Esophagus squamous epithelium (tissue), 5 donors: ENCODE measurements at places on chromosomes 5 and 9.
A peak's percentile ranks its signal among the peaks of the same experiment; 100 is the strongest.

DNA sequence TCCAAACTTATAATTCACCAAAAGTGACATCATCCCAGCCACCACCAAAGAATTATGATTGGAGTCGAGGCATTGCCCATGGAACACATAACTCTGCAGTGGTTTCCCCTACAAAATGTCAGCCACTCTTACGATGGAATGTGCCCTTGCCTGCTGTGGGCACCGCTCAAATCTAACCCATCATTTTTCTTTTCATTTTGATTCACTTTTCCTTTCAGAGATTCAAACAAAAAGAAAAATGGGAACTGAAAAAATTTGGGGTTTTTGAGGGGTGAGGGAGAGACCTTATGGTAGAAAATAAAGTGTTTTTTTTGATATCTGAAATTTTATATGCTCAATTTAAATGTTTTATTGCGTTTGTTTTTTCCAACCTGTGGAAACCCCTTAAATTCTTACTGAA lies 28.1 kb downstream of the SMARCA2 start:
- no peak overlapping the region for H3K4me3 ChIP-seq
- H3K4me1 ChIP-seq: peaks cover 11% of the 10 kb centered on the region
- no peak for DNase-seq
- no peaks in the 10 kb centered on the region for H3K36me3 ChIP-seq
- H3K27me3 ChIP-seq: no peaks in the 10 kb centered on the region

- H3K4me1 ChIP-seq: no peaks in the 10 kb centered on the region
- H3K27ac ChIP-seq: no peak overlapping the region
- DNase-seq: no peak
- H3K27me3 ChIP-seq: no peaks in the 10 kb centered on the region
- H3K36me3 ChIP-seq: peaks cover 27% of the 10 kb centered on the region
- no peak overlapping the region for H3K4me3 ChIP-seq
These were observed 27.6 kb downstream of the AP3S1 start for GRCh38 chr5:115869256-115869795.

- no peak overlapping the region for H3K4me3 ChIP-seq
- no peaks in the 10 kb centered on the region for H3K36me3 ChIP-seq
- no peak overlapping the region for H3K27ac ChIP-seq
- H3K4me1 ChIP-seq: no peaks in the 10 kb centered on the region
- no peak for DNase-seq
These were observed 36.2 kb upstream of the ZNF169 start for GRCh38 chr9:94222870-94223269.

GRCh38 chr5:126939887-126940286 lies 90.5 kb downstream of the MARCHF3 start:
- H3K4me1 ChIP-seq: no peaks in the 10 kb centered on the region
- H3K36me3 ChIP-seq: no peaks in the 10 kb centered on the region
- no peak overlapping the region for H3K4me3 ChIP-seq
- no peak overlapping the region for H3K27ac ChIP-seq

- H3K27me3 ChIP-seq: no peaks in the 10 kb centered on the region
- no peak overlapping the region for H3K27ac ChIP-seq
- H3K36me3 ChIP-seq: no peaks in the 10 kb centered on the region
- no peak for DNase-seq
- H3K4me3 ChIP-seq: no peak overlapping the region
- no peaks in the 10 kb centered on the region for H3K4me1 ChIP-seq
These were observed 53.0 kb downstream of the TEK start for GRCh38 chr9:27162045-27162444.

DNA sequence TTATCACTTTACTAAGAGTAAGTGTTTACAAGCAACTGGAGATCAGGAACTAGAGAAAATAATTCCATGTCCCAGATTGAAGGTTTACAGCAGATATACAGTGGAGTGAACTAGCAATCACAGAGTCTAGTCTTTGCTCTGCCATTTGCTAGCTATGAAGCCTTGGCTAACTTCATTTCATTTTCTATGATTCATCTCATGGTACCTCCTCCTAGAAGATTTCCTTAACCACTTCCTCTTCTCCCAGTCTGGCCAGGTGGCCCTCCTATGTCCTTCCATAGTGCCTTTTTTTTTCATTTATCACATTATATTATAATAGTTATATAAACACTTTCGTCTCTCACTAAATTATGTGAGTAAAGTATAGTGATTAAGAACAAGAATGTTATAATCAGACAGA lies 52.1 kb downstream of the GRIA1 start:
- no peaks in the 10 kb centered on the region for H3K27me3 ChIP-seq
- H3K36me3 ChIP-seq: no peaks in the 10 kb centered on the region
- no peak overlapping the region for H3K27ac ChIP-seq
- no peak for DNase-seq

DNA sequence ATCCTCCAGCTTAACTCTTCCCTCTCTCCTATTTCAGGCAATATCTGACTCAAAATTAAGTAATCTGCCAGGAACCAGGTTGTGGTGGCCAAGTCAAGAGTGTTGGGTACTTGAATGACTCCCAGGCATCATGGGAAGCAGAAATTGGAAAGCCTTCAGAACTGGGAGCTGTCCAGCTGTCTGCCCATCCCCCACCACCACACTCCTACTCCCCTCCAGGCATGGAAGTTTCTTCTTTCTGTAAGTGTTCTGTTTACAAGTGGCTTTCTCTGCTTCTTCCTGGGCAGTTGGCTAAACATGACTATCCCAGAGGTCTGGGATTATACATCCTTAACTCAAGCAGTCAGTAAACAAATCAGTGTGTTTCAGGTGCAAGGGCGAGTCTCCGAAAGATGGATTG lies 14.6 kb upstream of the PBX3 start:
- no peaks in the 10 kb centered on the region for H3K4me1 ChIP-seq
- no peaks in the 10 kb centered on the region for H3K36me3 ChIP-seq
- no peak overlapping the region for H3K27ac ChIP-seq
- no peaks in the 10 kb centered on the region for H3K27me3 ChIP-seq

- no peaks in the 10 kb centered on the region for H3K36me3 ChIP-seq
- DNase-seq: no peak
- peaks cover 83% of the 10 kb centered on the region for H3K27me3 ChIP-seq
- H3K27ac ChIP-seq: no peak overlapping the region
- no peak overlapping the region for H3K4me3 ChIP-seq
- H3K4me1 ChIP-seq: no peaks in the 10 kb centered on the region
These were observed 170.5 kb upstream of the SMIM23 start for GRCh38 chr5:171614971-171615653.

GRCh38 chr9:115141612-115142011 lies 23.7 kb upstream of the TNC start:
- H3K27ac ChIP-seq: no peak overlapping the region
- no peak overlapping the region for H3K4me3 ChIP-seq
- H3K27me3 ChIP-seq: no peaks in the 10 kb centered on the region
- DNase-seq: no peak
- no peaks in the 10 kb centered on the region for H3K36me3 ChIP-seq

DNA sequence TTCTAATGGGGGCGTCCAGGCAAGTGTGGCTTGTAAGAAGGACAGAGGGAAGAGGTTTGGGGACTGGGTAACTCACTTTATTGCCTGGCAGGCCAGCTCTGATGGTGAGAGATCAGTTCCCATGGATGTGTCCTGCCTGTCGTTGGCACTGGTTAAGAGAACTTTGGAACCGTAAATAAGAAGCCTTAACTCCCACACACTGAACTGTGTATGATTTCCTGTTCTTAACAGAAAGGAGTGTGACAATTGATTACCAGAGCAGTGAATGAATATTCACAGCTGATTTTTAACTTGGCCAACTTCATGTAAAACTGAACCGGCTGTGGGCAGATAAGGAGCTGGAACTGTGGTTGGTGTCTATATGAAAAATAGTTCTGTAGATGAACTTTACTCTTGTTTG lies 63.2 kb downstream of the MEGF10 start:
- H3K27ac ChIP-seq: no peak overlapping the region
- no peaks in the 10 kb centered on the region for H3K36me3 ChIP-seq
- no peak for DNase-seq
- no peaks in the 10 kb centered on the region for H3K4me1 ChIP-seq

GRCh38 chr5:98663521-98663920 lies 109.9 kb upstream of the RGMB start:
- no peaks in the 10 kb centered on the region for H3K27me3 ChIP-seq
- H3K4me3 ChIP-seq: no peak overlapping the region
- H3K36me3 ChIP-seq: no peaks in the 10 kb centered on the region
- no peaks in the 10 kb centered on the region for H3K4me1 ChIP-seq

DNA sequence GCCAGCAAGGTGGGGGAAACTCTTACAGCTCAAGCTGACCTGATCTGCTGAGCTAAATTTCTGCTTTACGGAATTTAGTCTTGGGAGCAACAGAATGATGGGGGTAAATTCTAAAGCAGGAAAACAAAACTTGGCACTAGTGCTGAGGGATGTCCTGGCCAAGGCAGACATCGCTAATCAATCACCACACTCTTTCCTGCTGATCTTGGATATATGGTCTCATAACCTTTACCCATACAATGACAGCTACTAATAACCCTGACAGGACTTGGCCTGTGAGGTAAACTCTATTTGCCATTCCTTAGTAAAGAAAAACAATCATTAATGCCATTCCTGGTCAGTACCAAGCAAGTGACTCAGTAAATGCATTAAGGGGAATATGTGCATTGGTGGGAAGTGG lies 51.5 kb downstream of the PPARGC1B start:
- peak overlapping the region; percentile 79 for H3K27ac ChIP-seq
- DNase-seq: no peak
- no peaks in the 10 kb centered on the region for H3K27me3 ChIP-seq
- H3K4me3 ChIP-seq: no peak overlapping the region
- H3K4me1 ChIP-seq: peaks cover 76% of the 10 kb centered on the region
- H3K36me3 ChIP-seq: no peaks in the 10 kb centered on the region

DNA sequence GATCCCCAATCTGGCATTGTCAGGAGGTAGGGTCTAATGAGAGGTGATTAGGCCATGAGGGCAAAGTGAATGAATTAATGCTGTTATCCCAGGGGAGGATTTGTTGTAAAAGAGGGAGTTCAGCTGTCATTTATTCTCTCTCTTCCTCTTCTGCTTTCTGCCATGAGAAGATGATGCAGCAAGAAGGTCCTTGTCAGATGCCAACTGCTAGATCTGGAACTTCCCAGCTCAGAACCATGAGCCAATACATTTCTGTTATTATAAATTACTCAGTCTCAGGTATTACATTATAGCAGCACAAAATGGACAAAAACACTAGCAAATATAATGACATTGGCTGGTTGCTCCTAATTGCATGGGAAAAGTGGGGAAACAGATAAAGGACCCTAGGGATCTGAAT lies 15.6 kb upstream of the BICD2 start:
- H3K4me1 ChIP-seq: peaks cover 31% of the 10 kb centered on the region
- H3K36me3 ChIP-seq: no peaks in the 10 kb centered on the region
- H3K4me3 ChIP-seq: no peak overlapping the region
- H3K27ac ChIP-seq: peak overlapping the region; percentile 82
